Activated T-helper 2 cell treated with anti-CD3 and anti-CD28 coated beads, Interferon-gamma antibody, Interleukin-2, Interleukin-4, amounts not matched to agents 10 μg/mL and 5 μg/mL and 100 μg/mL, durations not matched to agents 14 hours and 24 hours and 36 hours (primary cell): ENCODE measurements at places on chromosomes 1 and 21.

- no peaks in the 10 kb centered on the region for H3K27me3 ChIP-seq
- no peak overlapping the region for H3K27ac ChIP-seq
- no peak overlapping the region for H3K4me3 ChIP-seq
- no peaks in the 10 kb centered on the region for H3K4me1 ChIP-seq
- DNase-seq, result no peak
These were observed 11.6 kb upstream of the LRRC53 start for GRCh38 chr1:74523873-74524480.

GRCh38 chr1:71304125-71304524 is 223.3 kb upstream of the ZRANB2 start:
- no peak overlapping the region for H3K27ac ChIP-seq
- H3K4me1 ChIP-seq, result no peaks in the 10 kb centered on the region
- H3K27me3 ChIP-seq, result no peaks in the 10 kb centered on the region
- no peaks in the 10 kb centered on the region for H3K36me3 ChIP-seq

GRCh38 chr21:41975391-41976272 is 21.8 kb upstream of the C2CD2 start:
- peaks cover 2% of the 10 kb centered on the region for H3K27me3 ChIP-seq
- no peak overlapping the region for H3K4me3 ChIP-seq
- H3K4me1 ChIP-seq, result peaks cover 2% of the 10 kb centered on the region
- DNase-seq, result no peak

DNA sequence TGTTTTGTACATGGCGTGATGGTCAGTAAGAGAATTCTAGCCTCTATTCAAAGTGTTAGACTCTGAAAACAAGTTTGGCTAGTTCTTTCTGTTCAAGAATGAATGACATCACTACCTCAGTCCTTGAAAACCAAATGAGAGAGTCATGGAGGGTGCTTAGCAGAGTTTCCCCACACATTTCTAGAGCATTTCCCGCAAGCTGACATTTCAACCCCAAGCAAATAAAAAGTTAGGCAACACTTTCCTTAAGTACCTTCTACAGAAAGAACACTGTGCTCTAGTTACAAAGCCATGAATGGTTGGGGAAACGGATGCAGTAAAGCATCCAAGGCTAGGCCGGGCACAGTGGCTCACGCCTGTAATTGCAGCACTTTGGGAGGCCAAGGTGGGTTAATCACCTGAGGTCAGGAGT is 47.9 kb upstream of the SLC44A3 start:
- H3K36me3 ChIP-seq, result no peaks in the 10 kb centered on the region
- H3K4me3 ChIP-seq, result no peak overlapping the region
- no peak overlapping the region for H3K27ac ChIP-seq
- H3K27me3 ChIP-seq, result peaks cover 4% of the 10 kb centered on the region

- no peaks in the 10 kb centered on the region for H3K36me3 ChIP-seq
- H3K4me3 ChIP-seq, result no peak overlapping the region
- no peak for DNase-seq
- H3K27ac ChIP-seq, result no peak overlapping the region
These were observed 11.5 kb downstream of the MORN1 start for GRCh38 chr1:2379733-2380404.

GRCh38 chr1:195097316-195097715 is 1510.9 kb downstream of the KCNT2 start:
- no peak for DNase-seq
- H3K4me1 ChIP-seq, result no peaks in the 10 kb centered on the region
- no peaks in the 10 kb centered on the region for H3K36me3 ChIP-seq

DNA sequence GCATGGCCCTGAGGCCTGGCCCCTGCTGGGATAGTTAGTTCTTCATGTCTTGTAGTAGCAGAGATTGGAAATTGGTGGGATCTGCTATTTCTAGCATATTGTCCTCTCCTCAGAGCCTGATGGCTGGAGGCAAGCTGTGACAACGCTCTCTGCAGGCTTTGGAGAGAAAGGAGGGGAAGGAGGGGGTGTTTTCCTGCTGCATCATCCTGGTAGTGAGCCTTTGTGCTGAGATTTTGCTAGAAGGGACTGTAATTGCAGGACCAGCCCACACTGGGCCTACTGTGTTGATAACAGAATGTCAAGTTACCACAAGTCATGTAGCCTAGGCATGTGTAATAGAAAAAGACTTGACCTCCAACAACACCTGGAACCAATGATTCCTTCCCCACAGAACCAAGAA is 351.0 kb downstream of the SIPA1L2 start:
- no peak overlapping the region for H3K27ac ChIP-seq
- DNase-seq, result no peak
- no peaks in the 10 kb centered on the region for H3K4me1 ChIP-seq
- H3K36me3 ChIP-seq, result no peaks in the 10 kb centered on the region

DNA sequence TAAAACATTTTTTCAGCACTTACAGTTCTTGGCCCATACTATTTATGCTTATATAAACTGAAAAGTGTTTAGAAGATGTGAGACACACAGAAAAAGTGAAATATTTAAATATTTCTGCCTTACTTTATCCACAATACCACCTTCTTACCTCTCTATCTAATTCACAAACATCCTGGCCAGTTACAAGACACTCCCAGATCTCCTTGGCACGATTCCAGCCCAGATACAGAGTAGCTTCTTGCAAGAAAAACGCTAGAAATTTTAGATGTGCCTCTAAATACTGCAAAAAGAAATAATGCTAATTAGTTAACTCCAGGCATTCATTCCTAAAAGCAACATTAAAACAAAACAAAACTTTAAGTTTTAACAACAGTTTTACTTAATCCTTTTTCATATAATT is 68.4 kb downstream of the USP24 start:
- H3K27ac ChIP-seq, result no peak overlapping the region
- peaks cover 60% of the 10 kb centered on the region for H3K36me3 ChIP-seq
- H3K4me3 ChIP-seq, result no peak overlapping the region
- no peak for DNase-seq
- H3K27me3 ChIP-seq, result no peaks in the 10 kb centered on the region
- H3K4me1 ChIP-seq, result peaks cover 12% of the 10 kb centered on the region

GRCh38 chr21:28828981-28829380 is 163.7 kb downstream of the LTN1 start:
- peaks cover 36% of the 10 kb centered on the region for H3K4me1 ChIP-seq
- no peak overlapping the region for H3K27ac ChIP-seq

GRCh38 chr1:233172201-233172600 is 123.3 kb downstream of the PCNX2 start:
- no peak overlapping the region for H3K27ac ChIP-seq
- no peaks in the 10 kb centered on the region for H3K27me3 ChIP-seq
- DNase-seq, result no peak
- H3K4me3 ChIP-seq, result no peak overlapping the region

- no peak overlapping the region for H3K27ac ChIP-seq
- DNase-seq, result no peak
- H3K36me3 ChIP-seq, result no peaks in the 10 kb centered on the region
- no peak overlapping the region for H3K4me3 ChIP-seq
- no peaks in the 10 kb centered on the region for H3K4me1 ChIP-seq
- H3K27me3 ChIP-seq, result no peaks in the 10 kb centered on the region
These were observed 91.2 kb downstream of the USH2A start for GRCh38 chr1:216332003-216332402.

- no peak for DNase-seq
- H3K27me3 ChIP-seq, result no peaks in the 10 kb centered on the region
- peak overlapping the region; percentile 81 for H3K27ac ChIP-seq
- H3K4me1 ChIP-seq, result peaks cover 76% of the 10 kb centered on the region
- no peak overlapping the region for H3K4me3 ChIP-seq
These were observed 77.1 kb downstream of the ITPKB start for GRCh38 chr1:226661965-226662364.

- no peak overlapping the region for H3K4me3 ChIP-seq
- no peaks in the 10 kb centered on the region for H3K27me3 ChIP-seq
- H3K4me1 ChIP-seq, result no peaks in the 10 kb centered on the region
- no peak for DNase-seq
- no peaks in the 10 kb centered on the region for H3K36me3 ChIP-seq
These were observed 554.2 kb downstream of the NUF2 start for GRCh38 chr1:163875927-163876320.

DNA sequence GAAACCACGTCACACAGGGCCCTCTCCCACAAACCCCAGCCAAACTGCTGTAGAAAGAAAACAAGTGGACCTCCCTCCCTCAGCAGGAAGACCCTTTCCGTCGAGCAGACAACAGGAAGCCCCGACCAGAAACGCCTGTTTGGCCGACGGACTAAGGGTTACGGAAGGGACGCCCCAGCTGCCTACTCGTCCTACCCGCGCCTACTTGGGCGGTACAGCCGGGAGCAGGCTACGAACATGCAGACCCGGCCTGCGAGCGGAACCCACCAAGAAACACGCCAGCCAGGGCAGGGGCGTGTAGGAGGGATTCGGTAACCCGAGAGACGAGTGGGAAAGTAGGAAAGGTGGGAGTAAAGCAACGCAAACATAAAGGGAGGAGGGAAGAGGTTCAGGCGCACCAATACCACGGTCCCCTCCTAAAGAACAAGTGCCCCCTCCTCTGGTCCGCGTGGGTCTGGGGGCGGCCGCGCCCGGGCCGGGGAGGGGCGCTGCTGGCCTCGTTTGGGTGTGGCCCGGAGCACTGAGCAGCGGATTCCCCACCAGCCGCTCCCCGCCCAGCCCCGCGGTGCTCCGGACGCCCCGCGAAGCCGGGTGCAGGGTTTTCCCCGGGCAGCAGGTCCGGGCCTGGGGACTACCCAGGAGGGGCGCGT is 450 bp downstream of the S100A10 start:
- peak overlapping the region; percentile 96 for H3K27ac ChIP-seq
- H3K27me3 ChIP-seq, result no peaks in the 10 kb centered on the region
- H3K4me1 ChIP-seq, result peaks cover 54% of the 10 kb centered on the region
- peak; percentile 39 for DNase-seq
- peaks cover 40% of the 10 kb centered on the region for H3K36me3 ChIP-seq

- no peaks in the 10 kb centered on the region for H3K36me3 ChIP-seq
- peaks cover 5% of the 10 kb centered on the region for H3K27me3 ChIP-seq
- no peak overlapping the region for H3K4me3 ChIP-seq
- H3K27ac ChIP-seq, result no peak overlapping the region
- DNase-seq, result no peak
- peaks cover 4% of the 10 kb centered on the region for H3K4me1 ChIP-seq
These were observed 4.1 kb downstream of the UQCRHL start for GRCh38 chr1:15803380-15803779.
